Urinary bladder (tissue), 4 donors: ENCODE measurements at places on chromosomes 5 and 9. TPM values are rescaled to one million over a fixed set of nuclear protein-coding genes. Genes with fewer than 3 reads are reported as not detected.

GRCh38 chr5:133892774-133893173 lies 75.7 kb downstream of the C5orf15 start:
- DNase-seq = no peak

The SLC44A1 gene
- 57.4 TPM for total RNA-seq

DNA sequence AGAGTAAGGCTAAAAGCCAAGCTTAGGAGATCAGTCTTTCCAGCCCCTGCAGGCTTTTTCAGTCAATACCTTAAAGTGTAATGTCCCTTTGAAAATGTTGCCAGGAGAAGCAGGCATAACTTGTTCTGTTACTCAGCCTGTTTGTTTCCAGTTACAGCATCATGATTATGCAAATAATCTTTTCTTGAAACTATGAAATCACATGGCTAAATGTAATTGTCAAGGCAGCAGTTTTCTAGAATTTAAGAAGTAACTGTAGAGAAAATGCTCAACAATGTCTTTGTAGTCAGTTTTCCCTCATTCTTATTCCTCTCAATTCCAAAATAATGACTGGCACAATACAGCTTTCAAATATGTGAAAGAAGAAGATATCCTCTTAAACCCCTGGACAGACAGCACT lies 1.9 kb upstream of the GPR107 start:
- no peak for DNase-seq

DNA sequence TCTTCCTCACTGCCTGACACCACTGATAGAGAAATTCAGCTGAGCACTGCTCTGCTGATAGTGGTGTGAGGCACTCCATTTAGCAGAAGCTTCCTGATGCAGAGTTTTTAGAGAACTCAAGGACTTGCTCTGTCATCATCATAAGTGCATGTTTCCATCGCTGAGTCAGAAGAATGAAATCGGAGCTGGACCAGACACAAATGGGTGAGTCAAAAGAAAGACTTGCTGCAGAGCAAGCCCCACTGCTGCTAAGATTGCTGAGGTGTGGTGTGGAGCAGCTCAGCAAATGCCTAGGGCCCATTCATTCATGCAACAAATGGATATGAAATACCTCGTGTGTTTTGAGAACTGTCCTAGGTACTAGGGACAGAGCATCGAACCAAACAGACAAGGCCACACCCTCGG lies 410.2 kb upstream of the SLC30A5 start:
- no peak for DNase-seq

The AHRR gene
- total RNA-seq = 6.7 TPM

- no peak for DNase-seq
These were observed 43.0 kb upstream of the KCNV2 start for GRCh38 chr9:2674141-2674824.

DNA sequence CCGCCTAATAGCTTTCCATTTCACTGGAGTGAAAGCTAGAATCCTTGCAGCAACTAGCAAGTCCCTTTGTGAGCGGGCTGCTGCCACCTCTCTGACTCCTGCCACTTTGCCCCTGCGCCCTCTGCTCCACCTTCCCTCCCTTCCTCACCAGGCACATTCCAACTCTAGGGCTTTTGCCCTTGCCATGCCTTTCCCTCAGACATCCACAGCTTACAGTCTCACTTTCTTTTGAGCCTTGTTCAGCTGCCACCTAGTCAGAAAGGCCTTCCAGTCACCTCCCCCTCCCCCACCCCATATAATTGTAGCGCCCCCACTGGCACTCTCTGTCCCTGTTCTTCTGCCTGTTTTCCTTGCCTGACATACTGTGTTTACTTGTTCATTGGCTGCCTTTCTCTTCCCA lies 31.0 kb downstream of the CYSTM1 start:
- DNase-seq = no peak

The ANGPTL2 gene
- total RNA-seq = 37.7 TPM

The S100Z gene
- total RNA-seq = 0.32 TPM

The TAF9 gene
- total RNA-seq = 44.1 TPM

The PPP3R2 gene
- total RNA-seq = 0.21 TPM

DNA sequence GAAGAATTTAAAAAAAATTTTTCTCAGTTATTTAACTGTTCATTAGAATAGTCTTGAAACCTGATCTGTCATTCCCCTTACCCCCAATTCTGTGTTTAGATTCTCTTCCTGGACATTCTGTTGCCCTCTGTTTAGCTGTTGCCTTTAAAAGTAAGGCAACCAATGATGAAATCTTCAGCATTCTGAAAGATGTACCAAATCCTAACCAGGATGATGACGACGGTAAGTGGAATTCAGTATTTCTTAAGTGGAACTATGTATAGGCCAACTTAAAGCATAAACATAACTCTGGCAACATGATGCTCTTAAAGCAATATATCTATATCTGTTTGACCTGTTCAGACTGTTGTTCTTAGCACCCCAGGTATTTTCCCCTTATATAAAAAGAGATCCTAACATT lies 27.2 kb downstream of the NCBP1 start:
- DNase-seq = no peak

The FAM200C gene
- 31.2 TPM for total RNA-seq

GRCh38 chr9:135827866-135828580 lies 79.3 kb downstream of the CAMSAP1 start:
- no peak for DNase-seq

The MCC gene
- 60.7 TPM for total RNA-seq

GRCh38 chr9:101562966-101563365 lies 29.3 kb downstream of the RNF20 start:
- DNase-seq = no peak

- no peak for DNase-seq
These were observed 12.4 kb upstream of the NFIB start for GRCh38 chr9:14326264-14326826.

The CREBRF gene
- 56.4 TPM for total RNA-seq

The GZMA gene
- total RNA-seq = 1.4 TPM

DNA sequence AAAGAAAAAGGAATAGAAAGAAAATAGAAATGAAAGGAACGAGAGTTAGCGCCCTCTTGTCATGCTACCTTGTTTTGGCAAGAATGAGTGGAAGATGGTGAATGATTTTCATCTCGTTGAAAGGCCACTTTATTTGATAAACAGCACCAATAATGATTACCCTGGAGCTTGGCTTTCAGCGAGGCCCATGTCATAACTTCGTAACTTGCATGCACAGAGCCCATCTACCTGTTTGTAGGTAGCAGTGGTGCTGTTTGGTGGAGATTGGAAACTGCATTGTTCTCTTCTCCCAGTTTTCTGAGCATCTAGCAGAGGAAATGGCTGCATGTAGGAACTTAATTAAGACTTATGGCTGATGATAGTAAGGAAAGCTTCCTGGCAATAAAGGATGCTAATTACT lies 59.3 kb downstream of the NPR3 start:
- DNase-seq = no peak

DNA sequence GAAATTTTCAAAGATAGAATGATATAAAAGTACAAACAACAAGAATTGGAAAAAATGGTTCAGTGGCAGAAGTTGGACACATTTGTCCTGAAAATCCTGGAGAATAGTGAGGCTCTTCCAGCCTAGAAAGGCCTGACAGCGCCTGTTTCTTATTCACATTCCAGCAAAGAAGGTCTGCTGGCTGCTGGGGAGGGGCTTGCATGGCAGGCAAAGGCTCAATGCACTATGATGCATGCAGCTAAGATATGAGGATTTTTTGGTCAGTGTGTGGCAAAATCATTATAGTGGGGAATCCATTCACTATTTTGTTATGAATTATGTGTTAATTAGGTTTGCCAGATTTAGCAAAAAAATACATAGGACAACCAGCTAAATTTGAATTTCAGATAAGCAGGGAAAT lies 243.9 kb upstream of the SLC30A5 start:
- DNase-seq = no peak

DNA sequence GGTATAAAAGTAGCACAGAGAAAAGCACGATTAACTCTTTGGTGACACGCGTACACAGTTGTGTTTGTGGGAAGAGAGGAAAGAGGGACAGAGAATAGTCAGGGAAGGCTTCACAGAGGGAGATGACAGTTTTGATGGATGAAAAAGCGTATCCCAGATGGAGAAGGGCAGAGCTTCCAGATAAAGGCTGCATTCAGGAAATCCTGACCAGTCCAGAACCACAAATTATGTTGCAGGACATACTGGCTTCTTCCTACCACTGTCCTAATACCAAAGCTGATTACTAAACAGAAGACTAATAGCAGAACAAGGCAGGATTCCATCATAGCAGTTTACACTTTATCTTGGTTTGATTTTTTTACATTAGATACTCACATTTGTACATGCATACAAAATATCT lies 34.5 kb downstream of the SLC31A2 start:
- no peak for DNase-seq

GRCh38 chr5:54186912-54187445 lies 123.4 kb downstream of the ARL15 start:
- DNase-seq = no peak

The NIPBL gene
- 111 TPM for total RNA-seq

The AK8 gene
- 1.0 TPM for total RNA-seq

GRCh38 chr5:169610606-169611005 lies 26.5 kb upstream of the DOCK2 start:
- DNase-seq = no peak

- DNase-seq = no peak
These were observed 302 bp downstream of the LCN9 start for GRCh38 chr9:135663451-135663770.

GRCh38 chr5:78719504-78720219 lies 71.1 kb upstream of the LHFPL2 start:
- no peak for DNase-seq

The DROSHA gene
- total RNA-seq = 90.8 TPM

GRCh38 chr5:168209997-168210396 lies 81.4 kb upstream of the WWC1 start:
- DNase-seq = no peak

GRCh38 chr5:83740741-83741140 lies 20.1 kb upstream of the HAPLN1 start:
- DNase-seq = no peak

DNA sequence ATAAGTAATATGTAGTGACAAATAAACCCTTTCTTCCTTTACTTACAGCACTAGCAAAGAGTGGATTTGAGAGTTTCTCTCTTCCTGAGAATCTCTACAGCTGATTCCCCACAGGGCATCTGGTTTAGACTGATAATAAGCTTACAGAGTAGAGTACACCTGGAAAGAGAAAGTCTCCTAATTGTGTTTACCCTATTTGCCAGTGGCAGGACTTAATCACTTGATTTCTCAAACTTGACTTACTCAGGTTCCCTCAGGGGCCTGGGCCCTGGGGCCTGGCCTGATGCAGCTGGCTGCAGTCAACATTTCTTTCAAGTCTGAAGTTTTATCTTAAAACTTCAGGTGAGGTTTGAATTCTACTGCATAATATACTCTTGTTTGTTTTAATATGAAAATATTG lies 38.0 kb upstream of the UBTD2 start:
- no peak for DNase-seq

DNA sequence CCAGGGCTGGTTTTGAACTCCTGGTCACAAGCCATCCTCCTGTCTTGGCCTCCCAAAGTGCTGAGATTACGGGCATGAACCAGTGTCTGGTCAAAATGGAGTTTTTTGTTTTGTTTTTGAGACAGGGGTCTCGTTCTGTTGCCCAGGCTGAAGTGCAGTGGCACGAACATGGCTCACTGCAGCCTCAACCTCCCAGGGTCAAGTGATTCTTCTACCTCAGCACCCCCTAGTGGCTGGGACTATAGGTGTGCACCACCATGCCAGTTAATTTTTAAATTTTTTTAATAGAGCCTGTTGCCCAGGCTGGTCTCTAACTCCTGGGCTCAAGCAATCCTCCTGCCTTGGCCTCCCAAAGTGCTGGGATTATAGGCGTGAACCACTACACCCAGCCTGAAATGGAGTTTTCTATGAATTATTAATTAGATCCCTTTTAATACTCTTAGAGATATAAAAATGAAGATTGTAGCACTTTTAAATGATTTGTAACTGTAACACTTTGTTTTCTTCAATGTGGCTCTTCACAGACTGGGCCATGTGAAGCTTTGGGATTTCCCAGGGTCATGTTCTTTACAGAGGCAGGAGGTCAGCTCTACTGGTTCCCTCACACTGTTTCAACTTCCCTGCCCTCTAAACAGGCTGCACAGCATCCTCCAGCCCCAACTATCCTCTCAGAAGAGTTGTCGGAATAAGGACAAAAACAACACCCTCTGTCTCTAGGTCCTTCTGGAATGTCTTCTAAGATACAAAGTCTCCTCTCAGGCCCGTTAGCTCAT lies 32.7 kb upstream of the SPARC start:
- DNase-seq = no peak

DNA sequence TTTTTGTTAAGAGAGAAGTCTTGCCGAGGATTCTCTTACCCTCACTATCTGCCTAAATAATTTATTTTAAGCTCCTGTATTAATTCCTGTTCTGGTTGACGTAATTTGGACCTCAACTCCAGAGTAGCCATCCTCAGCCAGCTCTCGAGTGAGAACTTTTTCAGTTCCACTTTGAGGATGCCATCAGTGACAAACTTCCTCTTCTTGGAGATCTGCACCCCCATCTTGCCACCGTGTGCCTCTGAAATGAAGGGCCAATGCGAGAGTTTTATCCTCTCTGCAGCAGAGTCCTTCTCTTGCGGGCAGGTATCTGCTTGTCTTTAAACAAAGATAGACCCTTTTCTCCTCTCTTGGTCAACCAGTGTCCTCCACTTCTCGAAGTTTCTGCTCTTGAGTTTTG lies 19.5 kb upstream of the TMEM174 start:
- no peak for DNase-seq

The ENTPD2 gene
- total RNA-seq = 6.4 TPM

GRCh38 chr9:8857068-8857925 lies 1057.7 kb upstream of the DMAC1 start:
- no peak for DNase-seq

The AJM1 gene
- total RNA-seq = 0.69 TPM

- no peak for DNase-seq
These were observed 74.7 kb upstream of the IL17B start for GRCh38 chr5:149453618-149454415.

GRCh38 chr5:93189707-93190120 lies 391.3 kb downstream of the NR2F1-AS1 start:
- DNase-seq = no peak

DNA sequence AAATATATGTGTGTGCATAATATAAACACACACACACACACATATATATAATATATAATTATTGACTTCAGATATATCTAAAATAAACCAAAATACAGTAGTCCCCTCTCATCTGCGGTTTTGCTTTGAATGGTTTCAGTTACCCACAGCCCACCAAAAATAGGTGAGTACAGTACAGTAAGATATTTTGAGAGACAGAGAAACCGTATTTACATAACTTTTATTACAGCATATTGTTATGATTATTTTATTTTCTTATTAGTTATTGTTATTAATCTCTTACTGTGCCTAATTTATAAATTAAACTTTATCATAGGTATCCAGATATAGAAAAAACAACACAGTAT lies 564.2 kb downstream of the ACTL7B start:
- DNase-seq = no peak

- DNase-seq = no peak
These were observed 80.1 kb upstream of the SH3PXD2B start for GRCh38 chr5:172534229-172535107.

The CDH6 gene
- total RNA-seq = 18.9 TPM
